Stimulated activated CD4-positive, alpha-beta T cell treated with anti-CD3 and anti-CD28 coated beads, Interleukin-15, amount 100 ng/mL, for 1 hour (primary cell): ENCODE measurements at places on chromosomes 1 and 21.

DNA sequence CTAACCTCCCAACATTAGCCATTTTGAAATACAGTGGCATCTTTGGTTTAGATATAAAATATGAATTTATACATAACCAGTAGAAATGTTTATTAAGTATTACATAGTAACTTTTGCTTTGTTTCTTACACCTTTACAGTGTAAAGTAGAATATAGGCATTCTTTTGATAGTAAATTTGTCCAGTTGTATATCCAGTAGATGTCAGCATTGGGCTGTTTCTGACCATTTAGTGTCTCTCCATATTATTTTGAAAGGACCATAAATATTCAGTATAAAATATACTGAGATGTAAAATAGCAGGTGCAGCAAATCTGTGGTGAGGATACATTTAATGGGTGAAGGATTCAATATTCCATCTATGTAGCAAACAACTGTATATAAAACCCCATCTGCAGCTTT, 115.8 kb upstream of the ZRANB2 start:
- DNase-seq = no peak

- DNase-seq = no peak
Observed at GRCh38 chr1:177945943-177946650, 23.8 kb downstream of the SEC16B start.

GRCh38 chr1:68168545-68169171, 63.7 kb downstream of the WLS start:
- DNase-seq = no peak

DNA sequence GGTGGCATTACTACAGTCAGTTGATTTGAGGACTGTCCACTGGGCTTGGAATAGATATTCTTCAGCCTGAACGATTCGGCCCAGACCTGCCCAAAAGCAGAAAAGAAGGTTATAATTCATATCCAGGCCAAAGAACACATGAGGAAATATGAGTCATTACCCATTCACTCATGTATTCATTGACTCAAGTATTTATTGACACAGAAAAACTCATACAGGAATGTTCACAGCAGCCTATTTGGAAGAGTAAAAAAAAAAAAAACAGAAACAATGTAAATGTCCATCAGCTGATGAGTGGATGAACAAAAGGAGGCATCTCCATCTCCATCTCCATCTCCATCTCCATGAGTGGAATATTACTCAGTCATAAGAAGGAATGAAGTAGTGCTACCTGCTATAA, 15.9 kb downstream of the ZMYND12 start:
- no peak for DNase-seq

- DNase-seq = no peak
Observed at GRCh38 chr1:39720094-39720999, 18.3 kb upstream of the PPIE start.

DNA sequence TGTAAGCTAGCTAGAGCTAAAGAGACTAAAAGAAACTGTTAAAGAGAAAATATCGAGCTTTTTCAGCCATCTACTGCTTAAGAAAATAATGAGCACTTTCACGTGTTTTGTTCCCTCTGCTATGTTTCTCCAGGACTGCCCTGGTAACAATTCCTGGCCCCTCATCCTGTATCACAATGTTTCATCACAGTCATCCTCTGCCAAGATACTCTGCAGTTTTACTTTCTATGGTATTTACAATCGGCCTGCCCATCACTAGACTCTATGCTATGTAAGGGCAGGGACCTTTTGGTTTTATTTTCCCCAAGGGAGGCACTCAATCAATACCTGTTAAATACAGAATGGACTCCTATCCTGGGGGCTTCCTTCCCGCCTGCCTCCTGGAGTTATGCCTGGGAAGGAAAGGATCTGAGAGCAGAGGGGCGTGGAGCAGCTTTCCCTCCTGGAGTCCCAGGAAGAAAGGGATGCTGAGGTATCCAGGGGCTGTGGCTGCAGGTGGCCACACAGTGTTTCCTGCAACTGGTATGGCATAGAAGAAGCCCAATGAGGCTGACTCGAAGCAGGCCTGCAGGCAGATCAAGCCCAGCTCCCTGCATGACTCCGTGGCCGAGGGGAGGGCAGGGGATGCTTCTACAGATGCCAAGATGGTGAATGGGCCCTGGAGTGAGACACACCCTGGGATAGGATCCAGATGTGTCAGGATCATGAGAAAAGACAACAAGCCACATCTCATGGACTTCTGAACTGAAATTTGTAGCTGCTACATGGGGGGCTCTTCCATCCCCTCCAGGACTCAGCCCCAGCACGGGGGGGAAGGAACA, 52.9 kb downstream of the MATN1 start:
- no peak for DNase-seq

- no peak for DNase-seq
Observed at GRCh38 chr1:112054510-112054909, 65.0 kb upstream of the KCND3 start.

- no peak for DNase-seq
Observed at GRCh38 chr1:3188150-3188971, 119.4 kb downstream of the PRDM16 start.

DNA sequence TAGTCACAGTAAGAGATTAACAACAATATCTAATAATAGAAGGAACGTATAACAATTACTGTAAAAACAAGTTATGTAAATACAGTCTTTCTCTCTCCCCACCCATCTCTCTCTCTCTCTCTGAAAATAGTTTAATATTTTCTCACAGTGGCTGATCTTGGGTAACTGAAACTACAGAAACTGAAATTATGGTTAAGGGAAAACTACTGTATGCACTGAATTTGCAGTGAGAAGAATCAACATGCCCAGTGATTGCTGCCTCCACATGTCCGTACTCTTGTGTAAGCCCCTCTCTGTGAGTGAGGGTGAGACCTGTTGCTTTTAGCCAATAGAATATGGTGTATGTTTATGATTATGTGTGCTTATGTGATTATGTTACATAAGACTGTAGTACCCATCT, 1.6 kb downstream of the KRTAP6-1 start:
- DNase-seq = no peak

DNA sequence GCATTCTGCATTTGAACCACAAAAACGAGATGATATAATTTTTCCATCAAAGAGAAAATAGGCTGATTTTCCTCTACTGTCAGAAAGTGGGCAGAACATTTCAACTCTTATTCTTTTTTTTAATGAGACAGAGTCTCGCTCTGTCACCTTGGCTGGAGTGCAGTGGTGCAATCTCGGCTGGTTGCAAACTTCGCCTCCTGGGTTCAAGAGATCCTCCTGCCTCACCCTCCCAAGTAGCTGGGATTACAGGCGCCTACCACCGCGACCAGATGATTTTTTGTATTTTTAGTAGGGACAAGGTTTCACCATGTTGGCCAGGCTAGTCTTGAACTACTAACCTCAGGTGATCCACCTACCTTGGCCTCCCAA, 11.6 kb downstream of the DSTYK start:
- no peak for DNase-seq

GRCh38 chr1:15153842-15154479, 414 bp downstream of the TMEM51 start:
- DNase-seq = no peak

DNA sequence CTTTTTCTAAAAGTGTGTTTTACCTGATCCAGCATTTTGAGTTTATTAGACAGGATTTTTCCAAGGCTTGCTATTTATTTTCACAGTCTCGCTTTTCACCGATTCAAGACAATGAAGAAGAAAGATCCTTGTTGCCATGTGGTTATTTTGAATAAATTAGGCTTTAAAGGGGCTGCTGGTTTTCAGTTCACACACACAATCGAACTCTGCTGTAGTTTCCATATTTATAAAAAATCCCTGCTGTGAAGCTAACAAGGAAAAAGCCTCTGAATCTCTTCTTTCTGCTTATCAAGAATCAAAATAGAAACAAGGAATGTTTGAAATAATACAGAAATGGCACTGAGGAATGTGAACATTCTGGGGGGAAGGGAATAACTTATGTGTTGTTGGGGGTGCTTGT, 102.5 kb upstream of the KAZN start:
- no peak for DNase-seq

GRCh38 chr1:204445860-204446412, 34.3 kb upstream of the PPP1R15B start:
- no peak for DNase-seq

DNA sequence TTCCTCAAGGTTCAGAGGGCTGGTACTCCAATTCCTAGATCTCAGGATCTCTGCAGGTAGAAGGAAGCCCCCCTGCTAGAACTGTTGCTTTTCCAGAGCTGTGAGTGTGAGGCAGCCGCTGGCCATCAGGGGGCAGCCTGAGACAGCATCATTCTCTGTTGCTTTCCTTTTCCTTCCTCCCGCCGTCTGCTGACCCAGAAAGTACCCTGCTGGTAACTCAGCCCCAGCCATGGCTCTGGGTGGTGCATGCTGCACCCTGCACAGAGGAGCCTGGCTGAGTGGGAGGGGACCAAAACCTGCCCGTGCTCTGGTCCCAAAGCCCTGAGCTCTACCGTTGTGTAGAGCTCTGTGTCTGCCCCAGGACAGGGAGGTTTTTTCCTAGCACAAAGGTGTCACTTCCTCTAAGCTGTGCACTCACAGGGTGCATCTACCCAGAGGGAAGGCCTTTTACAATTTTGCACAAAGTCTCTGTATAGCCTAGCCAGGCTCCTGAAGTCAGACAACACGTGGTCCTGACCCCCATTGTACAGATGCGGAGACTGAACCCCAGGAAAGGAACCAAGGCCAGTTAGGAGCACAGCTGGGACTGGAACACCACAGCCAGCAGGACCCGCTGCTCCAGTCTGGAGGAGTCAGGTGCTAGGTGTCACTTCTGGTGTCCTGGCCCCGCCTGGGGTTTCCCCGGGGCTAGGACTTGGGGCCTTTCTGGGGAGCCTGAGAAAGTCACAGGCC, 5.6 kb upstream of the FAM131C start:
- DNase-seq = peak; percentile 40

GRCh38 chr1:59419361-59420140, 122.7 kb downstream of the FGGY start:
- DNase-seq = no peak

GRCh38 chr1:198295971-198296370, 139.2 kb downstream of the NEK7 start:
- DNase-seq = no peak

GRCh38 chr1:40606978-40607377, 58.5 kb downstream of the RIMS3 start:
- no peak for DNase-seq

DNA sequence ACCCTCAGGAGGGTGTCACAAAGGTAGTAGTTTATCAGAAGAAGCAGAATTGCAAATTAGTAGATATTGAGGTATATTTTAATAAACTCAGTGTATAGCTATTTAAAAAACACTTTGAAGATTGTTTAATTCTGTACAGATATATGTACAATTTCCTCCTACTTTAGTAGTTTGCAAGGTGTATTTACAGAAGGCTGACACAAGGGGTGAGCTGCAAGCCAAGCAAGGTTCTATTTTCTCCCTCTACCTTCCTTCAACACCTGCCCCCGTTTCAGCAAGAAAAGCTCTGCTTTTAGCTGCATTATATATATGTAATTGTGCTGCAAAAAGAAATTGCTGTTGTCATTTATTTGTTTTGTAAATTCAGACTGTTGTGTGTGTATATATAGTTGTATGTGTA, 674.2 kb upstream of the PKN2 start:
- DNase-seq = no peak

DNA sequence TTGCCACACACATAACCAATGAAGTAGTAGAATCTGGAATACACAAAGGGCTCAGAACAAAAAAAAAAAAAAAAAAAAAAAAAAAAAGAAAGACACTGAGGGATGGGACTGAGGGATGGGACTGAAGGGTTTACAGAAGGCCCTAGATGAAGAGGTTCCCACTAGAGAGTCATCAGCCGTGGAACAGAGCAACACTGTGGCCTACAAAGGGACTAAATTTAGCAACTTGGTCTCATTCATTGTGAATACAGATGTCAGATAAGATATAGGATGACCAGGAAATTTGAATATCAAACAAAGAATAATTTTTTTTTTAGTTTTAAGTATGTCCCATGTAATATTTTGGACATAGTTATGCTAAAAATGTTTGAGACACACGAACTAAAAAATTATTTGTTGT, 62.1 kb downstream of the GLUL start:
- no peak for DNase-seq

DNA sequence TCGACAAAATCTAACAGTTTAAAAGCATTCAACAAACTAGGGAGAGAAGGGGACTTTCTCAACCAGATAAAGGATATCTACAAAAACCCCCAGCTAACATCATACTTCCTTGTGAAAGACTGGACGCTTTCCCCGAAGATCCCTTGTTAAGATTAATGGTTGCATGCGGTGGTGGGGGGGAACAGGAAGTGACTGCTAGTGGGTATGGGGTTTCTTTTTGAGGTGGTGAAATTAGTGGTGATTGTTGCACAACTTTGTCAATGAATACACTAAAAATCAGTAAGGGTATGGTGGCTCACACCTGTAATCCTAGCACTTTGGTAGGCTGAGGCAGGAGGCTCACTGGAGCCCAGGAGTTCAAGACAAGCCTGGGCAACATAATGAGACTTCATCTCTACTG, 26.9 kb upstream of the EYA3 start:
- no peak for DNase-seq

GRCh38 chr1:212484701-212485570, 52.2 kb downstream of the NENF start:
- DNase-seq = no peak

DNA sequence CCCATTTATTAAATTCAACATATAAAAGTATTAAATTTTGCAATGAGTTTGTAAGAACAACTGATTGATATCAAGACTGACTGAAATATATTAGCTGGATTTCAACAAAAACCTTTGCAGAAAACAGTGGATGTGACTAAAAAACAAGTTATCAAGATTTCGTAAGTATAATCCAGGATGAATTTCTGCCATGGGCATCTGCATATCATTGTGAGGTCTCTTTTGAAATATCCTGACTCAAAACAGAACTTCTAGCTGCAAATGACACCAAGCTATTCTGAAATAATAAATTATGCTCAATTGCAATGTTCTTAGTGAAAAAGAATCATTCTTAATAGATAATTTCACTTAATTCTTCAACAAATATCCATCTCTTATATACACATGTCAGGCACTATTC, 52.6 kb downstream of the CD34 start:
- no peak for DNase-seq

DNA sequence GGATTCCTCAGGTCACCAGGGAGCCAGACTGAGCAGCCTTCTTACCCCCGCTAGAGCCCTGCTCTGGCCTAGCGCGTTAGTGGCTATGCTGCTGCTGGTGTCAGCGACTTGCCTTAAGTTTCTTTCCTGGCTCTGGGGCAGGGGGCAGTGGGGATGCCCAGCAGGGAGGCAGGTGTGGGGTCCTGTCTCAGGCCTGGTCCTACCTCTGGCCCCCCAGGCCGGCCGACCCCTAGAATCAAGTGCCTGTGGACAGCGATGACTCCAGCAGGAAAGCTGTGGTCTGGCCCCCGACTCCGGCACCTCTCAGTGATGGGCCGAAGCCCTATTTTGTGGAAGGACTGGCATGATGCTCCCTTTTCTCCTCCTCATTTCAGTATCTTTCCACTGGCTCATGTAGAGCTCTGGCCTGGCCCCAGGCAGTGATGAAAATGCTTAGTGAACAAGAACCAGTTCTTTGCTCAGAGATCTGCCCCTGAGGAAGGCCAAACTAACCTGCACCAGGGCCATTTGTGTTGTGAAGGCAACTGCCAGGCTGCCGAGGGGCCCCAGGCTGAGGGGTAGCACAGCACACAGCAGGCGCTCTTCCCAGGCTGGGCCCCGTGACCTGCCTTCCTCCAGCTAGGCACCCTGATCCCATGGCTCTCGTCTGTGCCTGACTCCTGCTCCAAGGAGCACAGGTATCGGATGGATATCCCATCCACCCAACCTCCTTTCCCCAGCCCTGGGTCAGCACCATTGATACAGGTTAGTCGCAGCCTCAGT, 23.7 kb downstream of the MRPL37 start:
- DNase-seq = no peak
